Stimulated activated CD4-positive, alpha-beta T cell treated with anti-CD3 and anti-CD28 coated beads, Interleukin-12 subunit alpha, Interleukin-12 subunit beta, amount 100 ng/mL, for 4 hours (primary cell): ENCODE measurements at places on chromosomes 13 and 19.

DNA sequence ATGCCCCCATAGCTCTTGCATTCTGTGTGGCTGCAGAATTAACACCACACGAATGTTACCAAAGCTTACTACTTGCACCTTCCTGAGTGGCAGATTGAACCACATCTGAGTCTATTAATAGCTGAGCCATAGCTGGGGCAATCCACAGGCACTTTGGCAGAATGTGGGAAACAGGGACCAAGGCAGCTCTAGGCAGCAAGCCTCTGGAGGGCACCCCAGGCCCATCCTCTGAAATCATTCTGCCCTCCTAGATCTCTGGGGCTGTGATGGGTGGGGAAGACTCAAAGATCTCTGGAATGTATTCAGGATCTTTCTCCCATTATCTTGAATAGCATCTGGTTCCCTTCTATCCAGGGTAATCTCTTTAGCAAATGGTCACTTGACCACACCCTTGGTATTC, 139.3 kb downstream of the TNFRSF19 start:
- DNase-seq = no peak

DNA sequence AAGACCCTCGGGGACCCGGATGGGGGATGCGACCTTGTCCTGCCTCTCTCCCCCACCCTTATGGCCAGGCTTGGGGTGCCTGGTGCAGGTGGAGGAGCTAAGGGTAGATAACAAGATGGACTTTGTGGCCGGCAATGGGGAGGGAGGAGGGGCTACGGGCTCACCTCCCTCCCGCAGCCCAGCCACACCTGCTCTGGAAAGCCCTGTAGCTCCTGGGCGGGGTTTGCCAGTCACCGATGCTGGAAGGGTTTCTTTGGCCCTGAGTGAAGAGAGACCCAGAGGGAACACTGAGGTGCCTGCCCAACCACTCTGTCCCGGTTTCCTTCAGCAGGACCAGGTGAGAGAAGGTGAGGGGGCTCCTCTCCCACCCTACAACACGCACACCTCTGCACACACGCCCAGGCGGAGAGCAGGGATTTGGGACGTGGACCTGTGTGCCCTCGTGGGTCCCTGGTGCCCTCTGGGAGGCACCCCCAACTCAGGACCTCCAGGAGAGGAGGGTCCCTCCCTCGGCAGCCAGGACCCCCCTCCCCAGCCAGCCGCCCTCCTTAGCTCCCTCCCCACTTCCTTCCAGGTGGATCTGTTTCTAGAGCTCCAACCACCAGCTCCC, at the start of gene FUT2:
TSS of gene FUT2 (plus strand) at position 229 of the 610 bp plus-strand sequence. CDS start 6,986 bp downstream, outside the sequence.
- no peak for DNase-seq

- DNase-seq = no peak
Measured at GRCh38 chr19:4197625-4198466, 15.4 kb downstream of the ANKRD24 start.

DNA sequence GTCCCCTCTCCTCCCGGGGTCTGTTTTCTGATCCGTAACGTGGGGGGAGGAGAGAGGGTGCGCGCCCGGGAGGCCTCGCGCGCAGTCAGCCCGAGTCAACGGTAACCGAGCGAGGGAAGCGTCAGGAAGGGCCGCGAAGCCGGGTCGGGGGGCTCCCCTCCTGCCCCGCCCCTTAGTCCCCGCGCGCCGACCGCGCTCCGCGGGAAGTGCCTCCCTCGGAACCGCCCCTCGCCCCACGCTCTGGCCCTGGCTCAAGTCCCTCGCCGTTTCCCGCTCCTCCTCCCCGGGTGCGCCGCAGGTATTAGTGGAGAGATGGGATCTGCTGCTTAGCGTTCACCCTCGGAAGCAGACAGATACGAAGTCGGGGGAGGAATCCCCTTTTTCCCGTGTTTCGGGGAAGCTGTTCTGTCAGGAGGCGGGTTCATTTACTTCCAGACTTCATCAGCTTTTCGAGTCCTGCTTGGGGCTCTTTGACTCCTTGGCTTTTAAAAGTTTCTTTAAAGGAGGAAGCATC, 770 bp downstream of the HNRNPM start:
- DNase-seq = peak; percentile 39

DNA sequence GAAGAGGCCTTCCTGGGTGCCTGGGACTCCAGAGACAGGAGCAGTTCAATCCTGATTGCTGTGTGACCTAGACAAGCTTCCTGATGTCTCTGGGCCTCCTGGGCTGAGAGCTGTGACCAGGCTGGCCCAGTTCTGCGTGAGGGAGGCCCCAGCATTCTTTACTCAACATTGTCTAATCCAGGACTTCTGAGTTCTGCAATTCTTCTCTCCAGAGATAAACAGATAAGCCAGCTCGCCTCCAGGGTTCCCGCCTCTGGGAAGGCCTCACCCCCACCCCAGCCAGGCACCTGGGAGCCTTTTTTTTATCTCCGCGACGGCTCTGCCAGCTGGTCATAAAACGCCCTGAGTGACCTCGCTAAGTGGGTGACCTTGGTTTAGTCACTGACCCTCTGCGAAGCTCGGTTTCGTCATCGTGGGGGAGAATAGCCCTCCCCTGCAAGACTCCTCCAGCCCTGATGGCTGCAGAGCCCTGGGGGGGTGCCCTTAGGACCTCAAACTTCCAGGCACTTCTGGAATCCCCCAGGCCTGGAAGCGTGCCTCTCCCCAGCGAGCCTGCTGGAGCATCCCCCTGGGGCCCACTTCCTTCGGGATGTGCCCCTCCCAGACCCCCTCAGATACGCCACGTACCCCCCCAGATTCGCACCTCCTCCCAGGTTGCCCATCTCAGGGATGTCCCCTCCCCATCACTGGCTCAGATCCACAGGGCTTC, 1.9 kb downstream of the SULT2B1 start:
- DNase-seq = no peak

DNA sequence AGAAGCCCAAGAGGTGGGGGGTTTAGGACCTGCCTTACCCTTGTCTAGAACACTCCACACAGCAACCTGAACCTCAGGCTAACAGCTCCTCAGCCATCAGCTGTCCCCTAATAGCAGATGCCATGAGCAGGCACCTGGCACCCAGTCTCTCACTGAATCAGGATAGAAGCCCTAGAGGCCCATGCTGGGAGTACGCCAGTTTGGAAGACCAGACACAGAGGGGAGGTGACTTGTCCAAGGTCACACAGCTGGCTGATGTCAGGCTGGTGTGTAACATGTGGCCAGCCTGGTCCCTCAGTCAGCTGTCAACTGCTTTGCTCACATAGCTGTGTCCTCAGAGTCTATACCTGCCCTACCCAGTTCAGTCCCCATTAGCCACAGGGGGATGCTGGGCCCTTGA, 12.8 kb upstream of the SAMD1 start:
- no peak for DNase-seq

- DNase-seq = no peak
Measured at GRCh38 chr13:95099541-95099940, 201.7 kb downstream of the ABCC4 start.

DNA sequence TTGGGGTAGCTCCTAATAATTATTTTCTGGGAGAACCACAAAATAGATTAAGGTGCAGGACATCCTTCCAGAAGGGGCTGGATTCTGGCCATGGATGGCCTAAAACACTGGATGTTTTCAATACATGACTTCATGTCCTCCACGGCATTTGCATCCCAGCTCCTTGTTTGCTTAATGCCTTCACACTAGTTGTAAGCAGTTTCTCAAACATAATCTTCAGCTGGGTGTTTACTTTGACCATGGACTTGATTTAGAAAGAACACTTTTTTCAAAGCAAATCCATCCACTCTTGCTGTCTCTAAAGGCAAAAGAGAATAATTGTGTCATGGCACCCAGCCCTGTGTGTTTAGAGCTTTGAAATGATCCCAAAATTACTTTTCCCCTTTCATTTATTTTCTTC, 82.5 kb upstream of the GSX1 start:
- no peak for DNase-seq

DNA sequence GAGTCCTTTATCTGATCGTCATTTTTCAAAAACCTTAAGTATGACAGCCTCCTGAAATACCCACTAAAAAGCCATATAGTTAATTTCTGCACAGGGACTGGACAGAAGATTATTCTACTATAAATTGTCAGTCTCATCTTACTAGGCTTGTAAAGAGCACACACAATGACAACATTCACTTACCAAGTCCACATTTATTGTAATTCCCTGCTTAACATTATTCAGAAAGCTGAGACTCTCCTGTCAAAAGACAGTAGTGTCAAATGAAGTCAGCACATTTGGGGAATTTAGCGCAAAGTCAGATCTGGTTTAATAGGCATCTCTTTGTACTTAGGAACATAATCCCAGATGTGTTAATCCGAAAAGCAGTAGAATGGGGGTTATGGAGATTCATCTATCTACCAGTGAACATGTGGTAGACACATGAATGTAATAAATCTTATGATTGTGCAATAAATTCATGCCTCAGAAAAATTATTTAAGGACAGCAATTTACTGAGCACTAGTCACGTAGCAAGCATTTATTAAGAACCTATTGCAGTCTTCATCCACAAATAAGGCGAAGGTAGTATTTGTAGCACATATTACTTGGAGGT, 224.6 kb upstream of the GPC6 start:
- DNase-seq = no peak

DNA sequence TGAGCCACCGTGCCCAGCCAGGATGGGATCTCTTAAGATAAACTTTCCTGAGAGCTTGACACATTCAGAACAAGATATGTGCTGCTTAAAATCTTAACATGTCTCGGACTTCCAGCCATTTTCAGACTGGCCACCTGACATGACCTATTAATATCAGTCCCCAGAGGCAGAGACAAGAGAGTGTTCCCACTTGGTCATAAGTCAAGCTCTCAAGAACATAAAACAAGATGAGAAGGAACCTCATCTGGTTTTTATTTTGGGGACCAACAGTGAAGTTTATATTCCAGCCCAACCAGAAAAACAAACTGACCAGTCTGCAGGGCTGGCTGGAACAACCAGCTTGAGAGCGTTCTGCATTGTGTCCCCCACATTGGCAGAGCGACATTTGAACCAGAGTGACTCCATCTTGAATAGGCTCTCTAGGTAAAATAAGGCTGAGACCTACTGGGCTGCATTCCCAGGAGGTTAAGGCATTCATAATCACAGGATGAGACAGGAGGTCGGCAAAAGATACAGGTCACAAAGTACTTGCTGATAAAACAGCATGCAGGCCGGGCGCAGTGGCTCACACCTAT, 21.8 kb upstream of the PLEKHF1 start:
- DNase-seq = no peak

DNA sequence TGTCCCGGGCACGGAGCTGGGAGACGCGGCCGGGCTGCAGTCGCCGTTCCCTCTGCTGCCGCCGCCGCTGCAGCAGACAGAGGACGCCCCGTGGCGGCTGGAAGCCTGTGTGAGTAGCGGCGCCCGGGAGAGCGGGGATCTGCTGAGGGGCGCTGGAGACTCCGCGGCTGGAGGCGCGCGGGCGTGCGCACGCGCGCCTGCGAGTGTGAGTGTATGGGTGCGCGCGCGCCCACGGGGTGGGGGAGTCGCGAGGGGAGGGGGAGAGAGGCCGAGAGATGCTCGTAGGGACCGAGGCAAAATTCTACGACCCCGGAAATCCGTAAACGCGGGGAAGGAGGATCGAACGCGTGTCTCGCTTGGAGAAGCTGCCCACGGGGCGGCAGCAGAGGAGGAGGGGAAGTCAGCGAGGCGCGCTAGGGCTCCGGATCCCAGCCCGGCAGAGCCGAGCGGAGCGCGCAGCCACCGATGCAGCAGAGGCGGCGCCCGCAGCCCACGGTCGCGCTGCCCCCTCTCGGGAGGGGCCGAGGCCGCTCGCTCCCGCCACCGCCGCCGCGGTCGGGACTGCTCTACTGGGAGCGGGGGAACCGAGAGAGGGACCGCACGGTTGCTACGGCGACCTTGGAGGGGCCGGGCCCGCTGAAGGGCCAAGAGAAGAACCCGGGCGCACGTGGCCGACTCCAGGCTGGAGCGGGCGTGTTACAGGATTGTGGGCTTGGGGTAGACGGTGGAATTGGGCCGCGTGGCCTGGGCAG, at the start of gene ENOX1:
TSS of gene ENOX1 (minus strand) at position 207 of the 752 bp plus-strand sequence.
- DNase-seq = peak; percentile 32

DNA sequence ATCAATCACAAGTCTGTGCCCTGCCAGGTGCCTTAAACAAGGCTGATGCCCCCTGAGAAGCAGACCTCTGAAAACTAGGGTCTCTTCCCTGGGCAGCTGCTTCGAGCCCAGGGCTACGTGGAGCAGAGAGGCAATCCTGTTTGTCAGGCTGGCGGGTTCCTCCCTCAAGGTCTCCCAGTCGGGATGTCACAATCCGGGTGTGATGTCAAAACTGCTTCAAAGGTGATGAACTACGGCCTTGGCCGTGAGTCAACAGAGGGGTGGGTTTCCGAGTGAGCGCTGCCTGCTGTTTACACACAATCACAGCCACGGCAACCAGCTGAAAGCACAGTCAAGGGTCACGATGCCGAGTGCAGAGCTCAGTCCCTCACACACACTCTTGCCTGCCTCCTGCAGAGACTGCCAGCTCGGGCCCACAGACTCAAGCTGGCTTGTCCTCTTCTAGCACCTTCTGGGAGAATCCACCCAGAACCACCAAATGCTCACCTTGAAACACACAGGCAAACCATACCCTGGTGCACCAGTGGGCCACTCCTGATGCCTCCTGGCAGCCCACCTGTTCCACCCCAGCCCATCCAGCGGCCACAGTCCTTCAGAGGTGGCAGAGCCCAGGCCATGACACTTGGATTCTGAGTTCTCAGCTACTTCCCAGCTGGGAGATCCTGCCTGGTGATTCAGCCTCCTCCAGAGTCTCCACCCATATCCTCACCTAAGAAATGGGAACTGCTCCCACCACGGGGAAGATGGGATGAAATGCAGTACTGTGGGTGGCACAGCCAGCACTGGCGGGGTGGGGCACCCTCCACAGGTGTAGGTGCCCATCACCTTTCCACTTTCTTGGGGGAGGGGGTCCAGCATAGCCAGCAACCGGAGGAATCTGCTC, 6.8 kb downstream of the ELL start:
- DNase-seq = no peak

- DNase-seq = peak; percentile 42
Measured at GRCh38 chr19:2060884-2061494, 9.9 kb upstream of the MKNK2 start.

GRCh38 chr19:355134-355533, 10.5 kb upstream of the MIER2 start:
- DNase-seq = no peak

- no peak for DNase-seq
Measured at GRCh38 chr19:10364644-10365043, 15.7 kb downstream of the TYK2 start.

GRCh38 chr13:21987793-21988192, 316.9 kb downstream of the FGF9 start:
- no peak for DNase-seq

DNA sequence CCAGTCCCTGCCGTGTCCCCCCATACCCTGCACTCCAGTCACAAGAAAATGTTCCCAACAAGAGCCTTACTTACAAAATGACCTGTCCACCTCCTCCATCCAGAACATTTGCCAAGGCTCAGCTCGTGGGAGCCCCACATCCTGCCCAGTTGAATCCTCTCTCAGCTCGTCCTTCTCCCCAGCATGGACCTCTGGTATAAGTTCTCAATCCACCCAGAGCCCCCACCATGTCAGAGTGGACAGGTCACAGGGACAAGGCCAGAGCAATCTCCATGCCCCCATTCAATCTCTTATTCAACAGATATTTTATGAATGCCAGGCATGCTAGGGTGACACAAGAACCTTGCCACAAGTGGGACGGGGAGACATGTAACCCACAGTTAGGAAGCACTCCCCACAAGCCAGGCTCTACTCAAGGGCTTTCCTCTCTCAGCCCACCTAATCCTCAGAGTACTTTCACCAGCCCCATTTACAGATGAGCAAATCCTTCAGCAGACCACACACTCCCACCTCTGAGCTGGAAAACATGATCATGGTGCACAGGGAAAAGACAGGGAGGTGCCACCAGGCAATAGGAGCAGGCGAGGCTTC, 15.1 kb downstream of the DEDD2 start:
- no peak for DNase-seq
